ENCODE measurements at places on chromosomes 11 and 22.

GRCh38 chr11:17526326-17526725, 17.9 kb downstream of the USH1C start:
- no peak for DNase-seq

DNA sequence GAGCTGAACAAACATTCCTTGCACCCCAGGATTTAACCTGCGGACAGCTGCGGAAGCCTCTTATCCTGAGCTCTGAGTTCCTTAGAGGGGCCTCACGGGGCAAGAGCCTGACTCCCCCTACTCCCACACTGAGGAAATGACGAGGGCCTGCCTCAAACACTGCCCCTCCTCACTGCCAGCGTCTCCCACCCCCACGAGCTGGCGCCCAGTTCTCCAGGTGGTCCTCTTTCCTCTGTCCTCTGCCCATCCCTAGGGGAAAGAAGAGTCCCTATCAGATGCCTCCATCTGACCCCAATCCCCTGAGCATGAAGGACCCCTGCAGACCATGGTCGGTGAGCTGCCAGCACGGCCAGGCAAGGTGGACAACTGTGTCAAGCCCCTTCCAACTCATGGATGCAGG, 14.3 kb downstream of the CHST1 start:
- no peak for DNase-seq

DNA sequence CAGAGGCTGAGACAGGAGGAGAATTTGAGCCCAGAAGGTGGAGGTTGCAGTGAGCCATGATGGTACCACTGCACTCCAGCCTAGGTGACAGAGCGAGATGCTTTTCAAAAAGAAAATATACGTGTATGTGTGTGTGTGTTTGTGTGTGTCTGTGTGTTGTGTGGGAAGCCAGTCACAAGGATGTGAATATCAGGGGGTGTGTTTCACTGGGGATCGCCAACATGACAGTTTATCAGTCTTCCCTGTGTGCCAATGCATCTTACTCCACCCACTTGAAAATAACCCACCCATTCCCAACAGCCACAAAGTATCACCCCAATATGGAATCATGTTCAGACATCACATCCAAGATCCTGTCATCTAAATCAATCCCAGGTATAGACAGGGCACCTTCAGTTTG, 10.4 kb upstream of the APOBEC3B start:
- DNase-seq, result no peak

- no peak for DNase-seq
Observed at GRCh38 chr22:44811141-44811540, 58.8 kb downstream of the ARHGAP8 start.

- no peak for DNase-seq
Observed at GRCh38 chr22:17717708-17718107, 56.6 kb downstream of the BID start.

- DNase-seq, result no peak
Observed at GRCh38 chr11:111966678-111967077, 29.5 kb downstream of the DIXDC1 start.

GRCh38 chr22:42880815-42881214, 23.7 kb upstream of the ARFGAP3 start:
- no peak for DNase-seq
